Dermis lymphatic vessel endothelial cell (primary cell): ENCODE measurements at places on chromosomes 13 and 19. TPM values are rescaled to one million over a fixed set of nuclear protein-coding genes. Genes with fewer than 3 reads are reported as not detected.

DZIP1 gene
- 0.26 and 0.43 TPM in 2 replicates for total RNA-seq

ICAM3 gene
- 8.2 and 8.4 TPM in 2 replicates for total RNA-seq

TICAM1 gene
- total RNA-seq, result 2.5 and 2.6 TPM in 2 replicates

CARM1 gene
- 16.3 and 18.0 TPM in 2 replicates for total RNA-seq

EDDM13 gene
- 1.4 and 3.7 TPM in 2 replicates for total RNA-seq

CTXN1 gene
- total RNA-seq, result 0.33 and 0.77 TPM in 2 replicates

C19orf85 gene
- total RNA-seq, result not detected in 2 replicates
